Activated CD8-positive, alpha-beta memory T cell treated with anti-CD3 and anti-CD28 coated beads for 4 hours (primary cell): ENCODE measurements at places on chromosomes 2 and 18.

DNA sequence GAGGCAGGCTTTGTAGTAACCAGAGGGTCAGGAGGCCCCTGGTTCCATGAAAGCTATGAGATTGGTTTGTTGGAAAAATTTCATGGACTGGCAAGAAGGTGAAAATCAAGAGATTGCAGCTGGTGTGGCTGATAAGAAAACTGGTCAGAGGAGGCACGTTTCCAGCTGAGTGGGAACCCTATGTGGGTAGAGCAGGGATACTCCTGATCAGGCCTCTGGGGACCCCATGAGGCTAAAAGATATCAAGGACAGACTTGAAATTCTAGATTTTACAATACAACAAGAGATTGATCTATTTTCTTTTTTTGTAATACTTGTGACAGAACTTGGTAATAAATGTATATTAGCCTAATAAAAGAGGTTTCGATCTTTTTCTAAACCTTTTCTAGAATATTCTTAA, 1615.1 kb downstream of the DPP10 start:
- DNase-seq, result no peak

DNA sequence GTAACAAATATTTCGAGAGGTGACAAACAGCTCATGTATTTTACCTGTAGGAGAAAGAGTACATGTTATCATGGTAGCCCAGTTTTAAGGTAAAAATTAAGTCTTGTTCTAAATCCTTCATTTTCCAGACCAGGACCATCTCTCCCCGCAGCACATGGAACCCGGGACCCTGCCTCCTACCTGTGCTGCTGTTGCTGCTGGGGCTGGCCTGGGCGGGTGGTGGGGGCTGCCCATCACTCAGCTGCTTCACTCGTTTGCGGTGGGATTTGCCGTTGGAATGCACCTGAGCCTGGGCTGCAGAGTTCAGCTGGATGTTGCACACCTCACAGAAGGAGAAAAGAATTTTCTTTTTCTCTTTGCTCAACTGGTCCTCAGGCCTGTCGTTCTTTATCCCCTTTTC, 92.1 kb downstream of the ZNF385B start:
- DNase-seq, result no peak

- no peak for DNase-seq
Measured at GRCh38 chr2:68774569-68775271, 40.1 kb downstream of the ARHGAP25 start.

DNA sequence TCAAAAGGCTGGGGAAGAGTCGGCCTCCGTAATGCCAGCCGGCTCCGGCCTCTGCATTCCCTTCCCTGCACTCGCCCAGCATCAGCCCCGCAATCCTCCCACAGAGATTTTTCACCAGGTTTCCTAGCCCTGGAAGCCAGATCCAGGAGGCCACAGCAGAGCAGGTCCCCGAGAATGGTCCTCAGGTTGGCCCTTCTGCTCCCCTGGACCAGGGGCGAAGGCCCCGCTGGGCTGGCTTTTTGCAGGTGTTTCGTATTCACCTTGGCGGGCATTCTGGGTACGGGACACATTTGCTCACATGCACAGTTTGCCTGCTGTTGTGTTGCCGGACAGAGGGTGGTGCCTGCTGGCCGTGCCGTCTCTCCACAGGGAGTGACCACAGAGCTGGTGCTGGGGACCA, 309.5 kb downstream of the NDUFA10 start:
- no peak for DNase-seq

GRCh38 chr2:48098539-48098938, 192.2 kb upstream of the FBXO11 start:
- no peak for DNase-seq

DNA sequence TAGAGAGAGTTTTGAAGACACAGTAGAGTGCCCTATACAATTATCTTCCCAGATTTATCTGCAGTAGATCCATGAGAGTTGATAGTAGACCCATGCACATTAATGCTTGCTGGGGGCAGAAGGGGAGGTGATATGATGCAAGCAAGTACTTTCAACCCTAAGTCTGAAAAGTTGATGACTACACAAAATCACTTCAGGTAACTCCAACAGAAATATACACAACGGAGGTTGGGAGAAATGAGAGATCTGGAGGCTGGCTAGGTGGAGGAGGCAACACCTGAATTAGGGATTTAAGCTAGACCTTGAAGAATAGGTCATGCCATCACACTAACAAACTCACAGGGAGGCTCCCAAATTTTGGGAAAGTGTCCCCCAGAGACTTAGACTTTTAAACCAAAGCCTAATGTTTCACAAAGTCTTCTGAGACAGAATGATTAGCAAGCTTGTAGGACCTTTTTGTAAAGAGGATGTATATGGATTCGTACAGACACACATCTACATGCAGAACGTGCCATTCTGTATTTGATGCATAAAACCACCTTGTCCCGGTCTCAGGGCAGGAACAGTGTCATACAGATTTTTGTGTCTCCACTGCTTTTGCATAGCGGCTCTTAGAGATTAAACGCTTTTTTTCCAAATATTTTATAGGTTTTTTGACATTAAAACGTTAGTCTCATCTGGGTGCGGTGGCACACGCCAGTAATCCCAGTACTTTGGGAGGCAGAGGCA, 937 bp upstream of the STAMBP start:
- no peak for DNase-seq

DNA sequence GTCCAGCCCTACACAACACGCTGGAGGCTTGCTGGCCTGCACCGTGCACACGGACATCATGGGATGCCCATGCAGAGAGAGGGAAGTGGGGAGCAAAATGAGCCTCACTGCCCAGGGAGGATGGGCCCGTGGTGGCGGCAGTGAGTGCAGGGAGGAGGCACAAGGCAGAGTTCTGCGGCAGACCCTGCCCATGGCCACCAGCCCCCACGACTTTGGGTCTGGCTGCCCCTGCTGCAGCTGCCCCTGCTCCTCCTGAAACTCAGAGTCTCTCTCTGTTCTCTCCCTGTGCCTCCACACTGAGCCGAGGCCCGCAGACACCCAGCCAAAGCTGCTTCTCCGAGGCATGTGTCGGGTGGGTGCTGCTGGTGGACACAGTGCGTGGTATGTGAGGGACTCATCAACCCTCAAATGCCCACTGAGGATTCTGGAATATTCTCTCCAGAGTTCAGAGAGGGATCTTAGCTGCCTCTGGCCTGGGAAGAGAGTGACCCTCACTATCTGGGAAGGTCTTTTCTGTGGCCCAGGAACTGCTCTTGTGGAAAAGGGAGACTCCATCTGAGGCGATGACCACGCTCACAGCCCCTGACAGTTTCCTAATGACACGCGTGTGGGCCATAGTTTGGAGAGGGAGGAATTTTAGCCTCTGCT, 45.1 kb upstream of the HPCAL1 start:
- no peak for DNase-seq

DNA sequence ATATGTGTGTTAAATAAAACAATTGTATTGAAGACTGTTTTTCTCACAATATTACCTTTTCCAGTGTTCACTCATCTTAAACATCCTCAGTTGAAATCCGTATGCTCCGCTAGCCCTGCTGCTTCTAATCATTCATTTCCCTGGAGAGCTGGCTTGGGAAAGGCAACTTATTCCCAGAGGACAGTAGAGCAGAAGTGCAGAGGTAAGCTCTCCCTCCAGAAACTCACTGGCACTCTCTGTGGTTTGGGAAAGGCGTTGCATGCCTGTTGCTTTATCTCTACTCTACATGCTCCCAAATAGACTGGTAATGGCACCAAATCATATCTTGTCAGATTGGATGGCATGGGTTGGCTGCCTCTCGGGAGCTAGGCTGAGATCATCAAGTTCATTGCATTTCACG, 117.1 kb upstream of the BOD1L2 start:
- DNase-seq, result no peak

DNA sequence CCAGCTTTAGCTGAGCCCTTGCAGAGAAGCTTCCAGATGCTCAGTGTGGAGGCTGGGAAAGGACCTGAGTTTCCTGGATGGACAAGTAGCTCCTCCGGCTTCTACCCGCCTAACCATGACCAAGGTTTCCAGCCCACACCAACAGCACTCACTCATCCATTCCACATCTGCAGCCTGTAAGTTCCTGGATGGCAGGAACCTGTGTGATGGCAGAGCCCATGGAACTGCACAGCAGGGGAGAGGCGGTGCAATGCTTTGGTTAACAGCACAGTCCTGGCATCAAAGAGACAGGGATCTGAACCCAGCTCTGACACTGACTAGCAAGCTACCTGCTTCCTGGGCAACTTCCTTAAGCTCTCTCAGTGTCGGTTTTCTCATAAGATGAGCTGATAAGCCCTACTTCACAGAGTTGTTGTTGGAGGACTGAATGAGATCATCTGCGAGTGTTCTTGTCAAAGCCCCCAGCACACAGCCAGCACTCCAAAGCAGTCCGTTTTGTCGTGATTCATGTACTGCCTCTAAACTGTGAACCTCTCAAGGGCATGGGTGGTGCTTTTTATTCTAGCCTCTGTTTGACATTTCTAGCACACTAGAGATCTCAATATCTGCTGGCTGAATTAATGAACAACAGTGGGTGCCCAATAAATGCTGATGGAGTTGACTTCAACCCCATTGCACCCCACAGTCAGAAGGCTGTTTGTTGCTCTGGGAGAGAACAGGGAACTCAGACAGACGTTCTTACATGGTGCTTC, 41.6 kb upstream of the OTOF start:
- DNase-seq, result no peak

- DNase-seq, result no peak
Measured at GRCh38 chr2:83742117-83742782, 716.8 kb downstream of the SUCLG1 start.
